ENCODE measurements at places on chromosomes 11 and 22.

- no peak for DNase-seq
Observed at GRCh38 chr11:62427630-62428233, 8.9 kb downstream of the SCGB1A1 start.

DNA sequence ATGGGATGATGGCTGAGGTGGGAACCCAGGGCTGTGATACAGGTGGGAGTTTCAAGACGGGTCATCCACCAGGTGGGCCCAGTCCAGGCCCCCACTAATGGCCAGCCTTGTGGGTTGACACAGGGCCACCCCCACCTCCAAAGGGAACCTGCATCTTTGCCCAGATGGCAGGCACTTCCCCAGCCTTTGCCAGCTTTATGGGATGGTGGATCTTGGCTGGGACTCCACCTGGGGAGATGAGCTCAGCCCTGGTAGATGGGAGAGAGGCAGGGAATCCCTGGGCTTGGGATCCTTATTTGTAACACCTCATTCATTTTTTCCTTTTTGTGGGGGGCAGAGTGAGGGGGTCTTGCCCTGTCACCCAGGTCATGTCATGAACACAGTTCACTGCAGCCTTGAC, 33.4 kb downstream of the CD82 start:
- no peak for DNase-seq

DNA sequence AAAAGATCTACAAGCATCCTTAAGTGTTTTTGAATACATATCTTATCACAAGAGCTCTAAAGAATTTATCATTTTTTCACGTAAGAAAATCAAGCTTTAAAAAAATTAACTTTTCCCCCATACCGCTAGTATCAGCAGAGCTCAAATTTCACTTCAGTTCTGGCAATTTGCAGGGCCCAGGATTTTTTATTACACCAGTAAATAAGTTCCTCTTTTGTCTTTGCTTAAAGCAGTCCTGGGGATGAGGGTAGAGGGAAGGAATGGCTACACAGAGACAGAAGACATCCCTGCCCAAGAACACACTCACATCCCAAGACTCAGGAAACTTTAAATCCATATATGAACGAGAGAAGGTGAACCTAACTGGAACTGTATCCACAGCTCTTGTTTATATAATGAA, 22.6 kb upstream of the SORL1 start:
- no peak for DNase-seq

- DNase-seq = no peak
Observed at GRCh38 chr11:85805387-85805786, 5.6 kb downstream of the SYTL2 start.

GRCh38 chr11:43899094-43899493, 18.5 kb downstream of the ALKBH3 start:
- no peak for DNase-seq

All from activated CD8-positive, alpha-beta memory T cell treated with anti-CD3 and anti-CD28 coated beads for 4 hours (primary cell).